ENCODE measurements at places on chromosomes 12 and 14.

GRCh38 chr14:66603945-66604344, 96.0 kb downstream of the GPHN start:
- DNase-seq = no peak

DNA sequence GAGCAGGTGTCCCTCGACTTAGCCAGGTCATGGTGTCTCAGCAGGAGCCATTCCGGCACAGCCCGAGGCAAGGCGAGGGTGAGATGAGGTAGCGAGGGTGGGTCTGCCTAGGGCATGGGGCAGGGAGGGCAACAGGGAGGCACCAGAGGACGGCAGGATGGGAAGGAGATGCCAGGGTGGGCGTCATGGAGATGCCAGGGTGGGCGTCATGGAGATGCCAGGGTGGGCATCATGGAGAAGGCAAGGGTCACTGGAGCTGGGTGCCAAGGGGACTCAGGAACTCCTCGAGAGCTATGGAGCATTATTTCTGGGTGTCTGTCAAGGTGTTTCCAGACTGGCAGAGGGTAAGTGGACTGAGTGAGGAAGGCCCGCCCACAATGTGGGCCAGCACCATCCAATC, 7.4 kb downstream of the DEGS2 start:
- no peak for DNase-seq

GRCh38 chr14:89669193-89669592, 252.2 kb upstream of the FOXN3 start:
- no peak for DNase-seq

GRCh38 chr14:100400115-100400514, 77.0 kb downstream of the SLC25A47 start:
- no peak for DNase-seq

- DNase-seq = no peak
Observed at GRCh38 chr14:93269341-93270068, 62.4 kb downstream of the UBR7 start.

- DNase-seq = no peak
Observed at GRCh38 chr12:12976366-12976765, 23.7 kb downstream of the HEBP1 start.

DNA sequence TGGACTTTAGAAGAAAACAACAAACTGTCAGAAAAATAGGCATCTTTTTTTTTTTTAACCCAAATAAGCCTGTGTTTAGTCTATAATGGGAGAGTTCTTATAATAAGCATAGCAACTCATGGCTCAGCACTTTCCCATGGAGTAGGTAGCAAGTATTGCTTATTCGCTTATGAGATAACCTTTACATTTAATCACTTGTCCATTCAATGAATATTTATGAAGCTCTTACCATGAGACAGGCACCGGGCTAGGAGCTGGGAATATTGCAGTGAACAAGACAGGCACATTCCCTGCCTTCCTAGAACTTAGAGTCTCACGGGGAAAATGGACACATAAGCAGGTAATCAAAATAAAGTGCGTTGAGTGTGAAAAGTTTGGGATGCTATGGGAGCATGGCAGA, 10.0 kb upstream of the DCP1B start:
- DNase-seq = no peak

GRCh38 chr12:32357601-32358249, 41.6 kb upstream of the FGD4 start:
- no peak for DNase-seq

- DNase-seq = no peak
Observed at GRCh38 chr14:95662376-95663186, 23.6 kb upstream of the TCL1B start.

DNA sequence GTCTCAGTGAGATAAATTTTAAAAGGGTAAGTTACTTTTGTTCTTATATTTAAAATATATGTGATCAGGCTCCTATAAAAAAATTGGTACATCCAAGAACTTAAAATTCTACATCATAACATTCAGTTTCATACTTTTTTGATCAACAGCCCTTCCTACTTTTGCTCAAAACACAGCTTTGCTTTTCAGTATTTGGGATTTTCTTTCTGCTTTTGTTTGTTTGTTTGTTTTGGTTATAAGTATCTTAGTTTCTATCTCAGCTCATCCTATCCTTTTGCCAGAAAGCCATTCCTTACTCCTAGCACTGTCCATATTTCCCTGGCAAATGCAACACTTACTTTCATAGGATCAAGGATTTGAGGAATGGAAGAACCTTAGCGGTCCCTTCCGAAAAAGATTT, 4.7 kb upstream of the PCED1B start:
- no peak for DNase-seq

- peak; percentile 14 for DNase-seq
Observed at GRCh38 chr12:50985322-50985721, 33.0 kb downstream of the HIGD1C start.

DNA sequence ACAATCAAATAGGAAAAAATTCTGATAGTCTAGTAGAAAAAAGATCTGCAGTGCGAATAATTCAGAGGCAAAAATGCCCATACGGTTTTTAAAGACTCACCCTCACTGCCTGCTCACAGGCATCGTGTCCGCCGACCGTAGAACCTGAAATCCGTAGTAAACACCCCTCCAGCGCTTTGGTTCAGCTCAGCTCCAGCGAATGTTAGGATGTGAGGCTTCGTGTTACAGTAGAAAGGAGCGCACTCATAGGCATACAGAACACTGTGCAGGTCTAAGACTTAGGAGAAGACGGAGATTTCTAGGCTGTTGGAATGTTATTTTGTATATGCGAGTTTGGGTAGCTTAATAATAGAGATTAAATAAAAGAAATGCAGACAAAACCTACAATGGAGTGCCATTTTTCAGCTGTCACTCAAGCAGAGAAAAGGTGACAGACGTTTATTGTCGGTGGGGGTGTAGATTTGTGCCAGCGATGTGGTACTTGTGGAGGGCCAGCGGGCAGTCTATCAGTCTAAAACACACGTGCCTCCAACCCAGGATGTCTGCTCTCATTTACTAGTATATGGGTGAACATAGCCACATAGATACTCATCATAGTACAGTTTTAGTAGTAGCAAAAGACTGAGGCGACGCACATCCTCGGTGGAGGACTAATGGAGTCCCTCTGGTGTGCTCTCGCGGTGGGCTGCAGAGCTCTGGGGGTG, 25.7 kb downstream of the SFSWAP start:
- no peak for DNase-seq

DNA sequence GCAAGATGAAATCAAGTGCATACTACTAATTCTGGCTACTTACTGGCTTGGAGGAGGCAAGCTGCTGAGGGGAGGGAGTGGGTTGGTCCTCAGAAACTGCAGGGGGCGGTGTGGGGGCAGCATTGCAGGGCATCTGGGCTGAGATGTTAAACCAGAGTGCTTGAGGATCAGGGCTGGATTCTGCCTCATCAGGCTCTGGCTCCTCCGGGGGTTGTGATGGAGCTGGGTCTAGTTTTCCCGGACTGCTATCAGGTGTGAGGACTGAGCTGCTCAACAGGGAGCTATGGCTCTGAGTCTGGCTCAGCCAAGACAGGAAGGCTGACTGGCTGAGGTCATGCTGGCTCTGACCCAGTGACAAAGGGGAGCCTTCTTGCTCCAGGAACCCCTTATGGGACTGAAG, 28.6 kb downstream of the BAZ2A start:
- DNase-seq = peak; percentile 19

DNA sequence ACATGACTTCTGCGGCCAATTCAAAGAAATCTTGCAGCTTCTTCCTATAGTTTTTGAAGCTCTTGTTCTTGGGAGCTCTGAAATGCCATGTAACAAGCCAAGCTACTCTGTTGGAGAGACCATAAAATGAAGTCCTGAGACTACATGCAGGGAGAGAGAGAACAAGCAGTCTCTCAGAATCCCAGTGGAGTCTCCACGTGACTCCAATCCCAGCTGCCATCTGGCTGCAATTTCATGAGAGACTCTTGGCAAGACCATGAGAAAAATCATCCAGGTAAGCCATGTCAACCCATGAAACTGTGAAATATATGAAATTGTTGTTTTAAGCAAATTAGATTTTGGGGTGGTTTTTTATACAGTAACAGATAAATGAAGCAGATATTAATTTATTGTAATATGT, 54.4 kb downstream of the KLRG1 start:
- no peak for DNase-seq

- peak; percentile 9 for DNase-seq
Observed at GRCh38 chr12:19404242-19404880, 34.9 kb upstream of the AEBP2 start.

DNA sequence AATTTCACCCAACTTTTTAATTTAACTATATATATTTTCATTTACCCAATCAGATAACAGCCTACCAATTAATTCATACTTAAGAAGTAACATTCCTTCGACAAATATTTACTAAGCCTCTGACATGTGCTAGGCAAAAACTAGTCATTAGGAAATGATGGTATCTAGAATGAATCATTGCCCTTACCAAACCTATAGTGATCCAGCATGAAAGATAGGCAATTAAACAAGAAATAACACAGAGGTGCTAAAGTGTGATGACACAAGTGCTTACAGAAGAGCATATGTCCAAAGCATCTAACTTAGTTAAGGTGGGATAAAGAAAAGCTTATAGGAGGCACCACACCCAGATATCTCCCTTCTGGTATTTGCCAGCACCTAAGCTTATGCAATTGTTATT, 166.5 kb upstream of the RASSF8 start:
- DNase-seq = no peak

DNA sequence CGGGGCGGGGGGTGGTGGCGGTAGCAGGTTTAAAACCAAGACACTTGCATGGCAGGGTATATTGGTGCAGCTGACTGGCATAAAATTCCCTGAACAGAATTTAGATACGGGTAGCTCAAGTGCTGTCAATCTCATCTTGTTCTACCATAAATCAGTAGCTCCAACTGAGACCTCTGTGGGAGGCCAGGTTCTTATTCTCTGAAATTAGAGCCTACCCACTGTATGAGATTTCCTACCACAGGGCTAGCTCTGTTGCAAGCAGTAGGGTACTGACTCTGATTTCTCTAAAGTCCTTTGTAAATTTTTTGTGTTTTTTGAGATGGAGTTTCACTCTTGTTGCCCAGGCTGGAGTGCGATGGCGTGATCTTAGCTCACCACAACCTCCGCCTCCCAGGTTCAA, 3.3 kb upstream of the RPLP0 start:
- DNase-seq = no peak

GRCh38 chr14:51041108-51041531, 53.8 kb downstream of the TRIM9 start:
- DNase-seq = no peak

- no peak for DNase-seq
Observed at GRCh38 chr14:89912667-89913211, 41.8 kb downstream of the EFCAB11 start.

GRCh38 chr12:3045989-3046388, 31.2 kb upstream of the TSPAN9 start:
- no peak for DNase-seq

DNA sequence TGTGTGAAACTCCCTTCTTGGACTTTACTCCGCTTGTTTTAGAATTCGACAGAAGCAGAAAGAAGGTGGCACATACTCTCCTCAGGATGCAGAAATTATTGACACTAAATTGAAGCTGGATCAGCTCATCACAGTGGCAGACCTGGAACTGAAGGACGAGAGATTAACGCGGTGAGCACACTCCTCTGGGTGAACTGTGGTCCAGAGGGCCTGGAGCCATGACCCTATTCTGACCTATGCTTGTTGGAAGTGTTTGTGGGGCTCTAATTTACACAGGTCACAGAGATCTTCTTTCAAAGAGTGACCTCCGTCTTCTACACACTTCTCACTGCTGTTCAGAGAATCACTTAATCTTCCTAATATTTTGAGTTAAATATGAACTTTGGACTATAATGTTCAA, 72.5 kb upstream of the MYF6 start:
- DNase-seq = no peak

GRCh38 chr12:106711316-106711715, 63.2 kb upstream of the RIC8B start:
- no peak for DNase-seq

DNA sequence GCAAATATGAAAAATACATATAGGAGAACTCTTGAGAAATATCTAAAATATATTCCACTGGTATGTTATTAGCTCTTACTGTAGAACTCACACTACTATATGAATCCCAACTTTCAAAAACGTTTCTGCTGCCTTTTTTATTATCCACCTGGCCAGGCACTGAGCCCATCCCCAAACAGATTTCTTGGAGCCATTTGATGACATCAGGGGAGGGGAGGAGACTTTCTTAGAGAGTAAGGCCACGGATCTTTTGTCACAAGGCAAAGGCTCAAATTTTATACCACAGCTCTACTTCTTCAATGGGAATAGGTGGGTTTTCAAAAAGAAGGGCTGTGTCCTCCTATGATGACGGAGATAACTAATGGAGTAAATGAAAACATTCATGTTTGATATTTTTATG, 83.0 kb downstream of the SLC25A21 start:
- DNase-seq = no peak

GRCh38 chr14:29016050-29016900, 249.7 kb downstream of the FOXG1 start:
- no peak for DNase-seq

GRCh38 chr12:119005913-119006312, 24.6 kb downstream of the SRRM4 start:
- DNase-seq = no peak

- DNase-seq = no peak
Observed at GRCh38 chr14:61256826-61257468, 24.2 kb downstream of the TMEM30B start.

DNA sequence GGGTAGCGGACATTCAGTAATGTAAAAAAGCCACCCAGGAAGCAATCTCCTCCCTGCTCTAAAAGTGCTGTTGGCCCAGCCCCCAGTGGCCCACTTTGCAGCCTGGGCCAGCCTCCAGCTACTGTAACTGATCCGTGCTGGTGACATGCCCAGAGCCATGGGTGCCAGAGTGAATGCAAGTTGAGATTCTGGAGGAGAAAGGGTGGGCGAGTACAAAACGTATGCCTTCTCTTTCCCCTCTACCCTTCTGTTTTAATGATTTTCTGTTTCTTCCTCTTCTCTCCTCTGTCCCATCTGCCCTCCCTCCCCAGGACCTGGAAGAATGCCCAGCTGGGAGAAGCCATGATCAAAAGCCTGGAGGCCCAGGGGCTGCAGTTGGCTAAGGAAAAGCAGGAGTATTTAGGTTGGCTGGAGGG, 16.9 kb downstream of the PLEKHD1 start:
- DNase-seq = no peak

- DNase-seq = peak; percentile 75
Observed at GRCh38 chr12:3299929-3300832, 190.8 kb upstream of the PRMT8 start.

GRCh38 chr14:66403183-66403582, 83.0 kb upstream of the CCDC196 start:
- no peak for DNase-seq

- DNase-seq = no peak
Observed at GRCh38 chr12:1391722-1392121, 202.7 kb downstream of the FBXL14 start.

GRCh38 chr12:56321027-56321426, 5.2 kb upstream of the CNPY2 start:
- no peak for DNase-seq

GRCh38 chr12:93347054-93347785, 30.5 kb upstream of the NUDT4 start:
- DNase-seq = no peak

GRCh38 chr14:74910556-74910955, 12.5 kb downstream of the RPS6KL1 start:
- DNase-seq = no peak

GRCh38 chr12:111339321-111339938, 29.5 kb downstream of the PHETA1 start:
- no peak for DNase-seq

Data from activated CD4-positive, alpha-beta T cell treated with anti-CD3 and anti-CD28 coated beads for 4 hours (primary cell).